Stimulated activated CD4-positive, alpha-beta T cell treated with anti-CD3 and anti-CD28 coated beads, Interleukin-1b, Interleukin-23, amount 100 ng/mL, for 24 hours (primary cell): ENCODE measurements at places on chromosomes 2 and 18.

GRCh38 chr2:86249579-86250391 is 50.5 kb downstream of the MRPL35 start:
- DNase-seq = no peak

DNA sequence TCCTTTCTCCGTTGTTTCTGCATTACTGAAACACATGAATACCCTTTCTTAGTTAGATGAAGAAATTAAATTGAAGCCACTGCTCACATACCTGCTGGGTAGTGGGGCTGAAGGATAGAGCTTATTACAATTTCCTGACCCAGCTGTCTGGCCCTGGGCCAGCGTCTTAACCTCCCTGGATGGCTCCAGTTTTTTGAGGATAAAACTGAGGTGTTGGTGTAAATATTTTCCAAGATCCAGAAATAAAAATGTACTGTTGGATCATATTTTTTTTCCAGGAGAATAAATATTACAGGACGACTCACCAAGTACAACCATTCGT is 3.5 kb downstream of the RNF144A start:
- DNase-seq = no peak

- DNase-seq = no peak
These were observed 18.9 kb upstream of the PDIA6 start for GRCh38 chr2:10831400-10831985.

GRCh38 chr2:240921995-240922244 is 15.8 kb downstream of the CROCC2 start:
- no peak for DNase-seq

GRCh38 chr2:122734766-122735424 is 979.4 kb downstream of the TSN start:
- DNase-seq = no peak

- DNase-seq = no peak
These were observed at the start of gene FMNL2 for GRCh38 chr2:152335016-152335725. Gene FMNL2, plus strand, starts transcription at chr2:152335174.
